ENCODE measurements at places on chromosomes 6 and 20. TPM values are rescaled to one million over a fixed set of nuclear protein-coding genes. Genes with fewer than 3 reads are reported as not detected.

- DNase-seq, result no peak
Measured at GRCh38 chr6:71459162-71459561, 170.6 kb downstream of the OGFRL1 start.

ATP9A gene
- 50.8 TPM for total RNA-seq

ZNF334 gene
- 8.2 TPM for total RNA-seq

GRCh38 chr6:21942897-21943296 is 349.3 kb downstream of the SOX4 start:
- no peak for DNase-seq

GRCh38 chr20:36479938-36480337 is 61.4 kb upstream of the MYL9 start:
- no peak for DNase-seq

DNA sequence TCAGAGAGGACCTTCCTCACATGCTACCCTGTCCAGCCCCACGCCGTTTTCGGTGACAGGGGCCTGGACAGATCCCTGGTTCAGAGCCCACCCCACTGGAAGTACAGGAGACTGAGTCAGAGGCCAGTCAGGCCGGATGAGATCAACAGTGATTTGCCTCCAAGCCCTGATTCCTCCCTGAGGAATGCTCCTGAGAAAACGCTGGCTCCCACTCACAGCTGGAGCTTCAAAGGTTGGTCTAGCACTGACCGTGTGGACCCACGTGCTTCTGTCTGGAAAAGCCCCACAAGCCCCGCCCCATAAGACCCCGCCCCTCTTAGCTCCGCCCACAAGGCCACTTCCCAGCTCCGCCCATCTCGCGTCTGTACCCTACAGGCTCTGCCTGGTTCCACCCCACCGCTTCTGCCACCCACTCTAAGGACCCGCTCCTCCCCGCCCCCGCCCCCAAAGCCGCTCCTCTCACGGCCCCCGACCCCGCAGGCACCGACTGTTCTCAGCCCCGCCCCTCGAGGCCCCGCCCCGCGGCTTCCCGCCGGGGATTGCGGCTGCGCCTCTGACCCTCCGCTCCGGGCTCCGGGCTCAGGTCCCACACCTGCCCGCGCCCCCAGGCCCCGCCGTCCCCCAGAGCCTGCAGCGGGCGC is 64.9 kb upstream of the BHLHE23 start:
- no peak for DNase-seq

- no peak for DNase-seq
Measured at GRCh38 chr6:110400208-110400607, 15.2 kb downstream of the DDO start.

DNA sequence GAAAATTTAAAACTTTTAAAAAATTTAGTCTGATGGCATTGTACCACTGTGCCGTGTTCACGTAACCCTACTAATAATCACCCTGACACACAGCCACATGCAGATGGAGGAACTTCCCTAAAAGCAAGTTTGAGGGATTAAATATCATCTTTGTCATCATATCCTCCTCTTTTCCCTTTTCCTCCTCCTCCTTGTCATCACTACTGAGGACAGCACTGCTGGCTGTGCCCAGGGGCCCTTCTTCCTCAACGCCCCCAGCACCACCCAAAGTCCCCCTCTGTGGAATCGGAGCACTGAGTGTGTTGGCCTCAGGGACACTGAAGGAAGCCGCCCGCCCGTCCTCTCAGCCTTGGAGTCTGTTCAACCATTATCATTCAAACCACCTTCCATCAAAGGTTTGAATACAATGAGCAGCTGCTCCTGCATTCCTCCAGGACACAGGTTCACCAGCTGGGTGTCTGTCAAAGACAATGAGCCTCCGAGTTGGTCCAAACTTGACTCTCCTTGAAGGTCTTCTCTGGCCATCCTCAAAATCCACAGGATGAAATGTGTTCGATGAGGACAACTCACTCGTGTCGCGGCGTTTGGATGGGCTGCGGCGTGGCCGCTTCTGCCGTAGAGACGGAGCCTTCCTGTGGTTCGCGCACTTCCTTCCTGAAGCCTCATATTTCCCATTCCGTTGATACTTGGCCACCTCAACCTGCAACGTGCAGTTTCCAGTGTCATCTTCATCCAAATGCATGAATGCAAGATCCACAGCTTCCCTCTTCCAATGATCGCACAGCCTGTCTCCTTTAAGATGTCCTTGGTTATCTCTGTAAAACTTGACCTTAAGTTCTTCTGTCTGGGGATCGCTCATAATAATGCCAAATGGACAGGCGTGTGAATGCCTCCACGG is 23.3 kb downstream of the NQO2 start:
- no peak for DNase-seq

PM20D2 gene
- total RNA-seq, result 21.3 TPM

GRCh38 chr6:128161263-128161662 is 260.4 kb upstream of the THEMIS start:
- DNase-seq, result no peak

DNA sequence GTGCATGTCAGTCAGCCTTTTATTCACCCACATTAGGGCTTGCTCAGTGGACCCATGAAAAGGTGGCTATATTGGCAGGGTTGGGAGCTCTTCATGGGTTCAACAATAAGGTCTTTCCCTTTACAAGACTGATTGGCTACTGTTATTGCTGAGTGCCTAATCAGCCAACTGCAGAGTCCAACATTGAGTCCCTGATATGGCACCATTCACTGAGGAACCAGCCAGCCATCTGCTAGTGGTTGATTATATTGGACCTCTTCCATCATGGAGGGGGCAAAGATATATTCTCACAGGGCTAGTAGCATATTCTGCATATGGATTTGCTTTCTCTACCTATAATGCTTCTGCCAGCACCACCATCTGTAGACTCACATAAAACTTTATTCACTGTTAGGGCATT is 69.9 kb downstream of the CDKAL1 start:
- no peak for DNase-seq

CEP250 gene
- total RNA-seq, result 22.2 TPM

DNA sequence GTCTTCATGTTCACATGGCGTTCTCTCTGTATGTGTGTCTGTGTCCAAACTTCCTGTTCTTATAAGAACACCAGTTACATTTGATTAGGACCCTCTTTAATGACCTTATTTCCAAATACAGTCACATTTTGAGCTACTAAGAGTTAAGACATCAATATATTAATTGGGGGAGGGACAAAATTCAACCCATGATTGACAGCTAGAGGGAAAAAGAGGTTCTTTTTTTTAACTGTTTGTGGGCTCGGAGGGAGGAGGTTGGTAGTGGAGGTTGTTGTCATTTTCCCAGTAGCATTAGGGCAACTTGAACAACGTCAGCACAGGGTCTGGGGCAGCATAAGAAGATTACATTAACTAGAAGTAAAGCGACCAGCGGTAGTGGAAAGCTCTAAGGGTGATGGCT is 2.3 kb upstream of the GMDS start:
- no peak for DNase-seq

- no peak for DNase-seq
Measured at GRCh38 chr6:45226081-45226480, 102.0 kb upstream of the RUNX2 start.

DNA sequence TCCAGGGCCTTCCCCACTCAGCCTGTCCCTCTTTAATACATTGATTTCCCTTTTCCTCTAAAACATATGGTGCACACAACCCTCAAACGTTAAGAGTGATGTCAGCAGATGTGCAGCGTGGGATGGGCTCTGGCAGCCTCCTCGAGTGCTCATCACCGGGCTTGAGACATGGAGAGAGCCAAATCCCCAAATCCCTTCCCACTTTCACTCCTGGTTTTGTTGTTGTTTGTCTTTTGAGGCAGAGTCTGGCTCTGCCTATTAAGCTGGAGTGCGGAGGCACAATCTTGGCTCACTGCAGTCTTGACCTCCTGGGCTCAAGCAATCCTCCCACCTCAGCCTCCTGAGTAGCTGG is 5.8 kb upstream of the PLTP start:
- no peak for DNase-seq

DNA sequence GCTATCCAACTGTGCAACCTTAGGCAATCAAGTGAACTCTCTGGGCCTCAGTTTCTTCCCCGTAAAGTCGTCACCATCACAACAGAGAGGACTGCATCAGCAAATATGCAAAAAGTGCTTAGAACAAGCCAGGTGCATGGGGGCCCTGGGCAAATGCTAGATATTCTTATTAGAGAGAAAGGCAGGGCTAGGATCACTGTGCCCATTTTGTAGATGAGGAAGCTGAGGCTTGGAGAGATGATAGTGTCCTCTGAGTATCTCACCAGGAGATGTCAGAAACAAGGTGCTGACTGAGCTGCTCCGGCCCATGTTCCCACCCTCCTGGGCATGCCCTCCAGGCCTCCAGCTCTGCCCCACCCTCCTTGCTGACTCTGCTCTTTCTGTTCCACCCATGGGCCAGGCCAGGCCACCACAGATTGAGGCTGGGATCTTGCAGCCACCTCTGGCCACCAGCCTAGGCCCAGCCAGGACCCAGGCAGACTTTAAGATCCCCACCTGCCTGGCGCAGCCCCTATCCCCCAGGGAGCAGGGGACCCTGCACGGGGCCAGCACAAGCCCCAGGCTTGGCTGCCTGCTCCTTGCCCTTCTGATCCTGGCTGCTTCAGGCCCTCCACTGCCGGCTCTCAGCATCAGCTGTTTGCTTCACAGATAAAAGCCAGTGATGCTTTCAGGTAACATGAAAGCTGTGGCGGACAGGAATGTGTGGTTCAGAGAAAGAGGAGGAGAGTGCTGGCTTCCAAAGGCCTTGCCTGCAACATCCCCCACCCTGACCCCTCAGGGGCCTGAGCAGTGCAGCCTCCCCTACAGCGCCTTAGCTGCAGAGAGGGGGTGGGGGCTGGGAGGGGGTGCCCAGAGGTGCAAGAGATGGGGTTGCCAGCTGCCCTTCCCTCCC is 47.6 kb downstream of the GRM4 start:
- DNase-seq, result no peak

DNA sequence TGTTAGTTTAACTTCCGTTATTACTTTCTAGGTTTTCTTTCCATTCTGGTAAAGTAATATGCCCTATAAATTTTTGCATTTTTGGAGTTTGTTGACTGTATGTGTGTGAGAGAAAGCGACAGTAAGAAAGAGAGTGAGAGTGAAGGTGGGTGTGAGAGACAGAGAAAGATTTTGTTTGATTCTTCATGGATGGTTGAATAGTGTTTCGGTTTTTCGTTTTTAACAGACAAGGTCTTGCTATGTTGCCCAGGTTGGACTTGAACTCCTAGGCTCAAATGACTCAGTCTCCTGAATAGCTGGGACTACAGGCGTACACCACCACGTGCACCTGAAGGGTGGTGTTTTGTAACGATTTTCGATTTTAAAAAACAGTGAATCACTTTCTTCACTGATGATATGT is 329.1 kb upstream of the RUNX2 start:
- no peak for DNase-seq

- DNase-seq, result no peak
Measured at GRCh38 chr20:6882561-6883291, 115.2 kb downstream of the BMP2 start.

PRRT1 gene
- total RNA-seq, result 1.3 TPM

GPX6 gene
- total RNA-seq, result not detected

DNA sequence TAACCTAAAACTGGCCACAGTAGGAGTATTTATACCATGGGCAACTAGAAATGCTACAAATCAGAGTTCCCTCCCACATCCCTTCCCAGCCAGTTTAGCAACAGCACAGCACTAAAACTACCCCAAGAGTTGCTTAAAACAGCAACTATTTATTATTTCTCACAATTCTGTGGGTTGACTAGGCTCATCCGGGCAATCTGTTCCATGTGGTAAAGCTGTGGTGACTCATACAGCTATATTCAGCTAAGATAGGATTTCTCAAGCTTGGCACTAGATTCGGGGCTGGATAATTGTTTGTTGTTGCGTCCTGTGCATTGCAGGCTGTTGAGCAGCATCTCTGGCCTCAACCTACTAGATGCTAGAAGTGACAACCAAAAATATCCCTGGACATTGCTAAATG is 8.6 kb upstream of the HECA start:
- DNase-seq, result no peak

SSTR4 gene
- total RNA-seq, result not detected

- no peak for DNase-seq
Measured at GRCh38 chr6:127162836-127163235, 44.4 kb downstream of the RSPO3 start.

Data from breast epithelium (tissue), 4 donors.